ENCODE measurements at places on chromosomes 6 and 20.

- DNase-seq = no peak
These were observed 2.0 kb upstream of the SLC22A23 start for GRCh38 chr6:3458706-3459421.

GRCh38 chr6:119547024-119547423 lies 197.5 kb upstream of the MAN1A1 start:
- no peak for DNase-seq

DNA sequence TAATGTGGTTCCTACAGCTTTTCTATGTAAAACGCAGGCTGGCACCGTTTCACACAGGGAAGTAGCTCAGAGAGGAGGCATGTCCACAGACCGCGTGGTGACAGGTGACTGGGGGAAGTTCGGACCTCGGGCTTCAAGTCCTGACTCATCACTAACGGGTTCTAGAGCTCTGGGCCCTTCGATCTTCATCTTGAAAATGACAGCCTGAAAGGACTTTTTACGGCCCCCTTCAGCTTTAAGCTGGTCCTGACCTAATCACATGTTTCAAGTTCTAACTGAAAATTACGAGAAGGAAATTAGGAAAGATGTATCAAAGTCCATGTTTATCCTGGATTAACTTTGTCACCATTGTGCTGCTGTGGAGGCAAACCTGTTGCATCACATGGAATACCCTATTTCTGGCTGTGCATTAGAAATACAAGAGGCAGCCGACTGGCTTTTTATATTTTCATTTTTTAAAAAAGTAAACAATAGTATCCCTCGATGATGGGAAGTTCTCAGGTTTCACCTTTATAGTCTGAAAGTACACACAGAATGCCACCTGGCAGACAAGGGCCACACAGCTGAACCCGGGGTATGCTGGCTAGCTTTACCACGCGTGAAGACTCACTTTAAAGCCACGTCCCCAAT lies 2.0 kb downstream of the MAN1A1 start:
- no peak for DNase-seq

DNA sequence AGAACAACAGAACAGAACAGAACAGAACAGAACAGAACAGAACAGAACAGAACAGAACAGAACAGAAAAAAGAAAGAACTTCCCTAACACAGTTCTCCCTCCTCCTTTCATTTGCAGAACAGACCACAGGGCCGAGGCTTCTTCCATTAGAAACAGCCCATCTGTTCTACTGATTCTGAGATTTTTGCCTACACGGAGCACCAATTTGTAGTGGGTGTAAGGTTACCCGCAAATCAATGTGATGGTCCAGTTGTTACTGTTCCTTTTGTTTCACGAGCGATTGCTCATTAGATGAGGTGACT lies 734 bp upstream of the OGFRL1 start:
- DNase-seq = no peak

- no peak for DNase-seq
These were observed 558.4 kb upstream of the CDH4 start for GRCh38 chr20:60693496-60694133.

- no peak for DNase-seq
These were observed 133.3 kb downstream of the TFAP2C start for GRCh38 chr20:56762401-56762800.

DNA sequence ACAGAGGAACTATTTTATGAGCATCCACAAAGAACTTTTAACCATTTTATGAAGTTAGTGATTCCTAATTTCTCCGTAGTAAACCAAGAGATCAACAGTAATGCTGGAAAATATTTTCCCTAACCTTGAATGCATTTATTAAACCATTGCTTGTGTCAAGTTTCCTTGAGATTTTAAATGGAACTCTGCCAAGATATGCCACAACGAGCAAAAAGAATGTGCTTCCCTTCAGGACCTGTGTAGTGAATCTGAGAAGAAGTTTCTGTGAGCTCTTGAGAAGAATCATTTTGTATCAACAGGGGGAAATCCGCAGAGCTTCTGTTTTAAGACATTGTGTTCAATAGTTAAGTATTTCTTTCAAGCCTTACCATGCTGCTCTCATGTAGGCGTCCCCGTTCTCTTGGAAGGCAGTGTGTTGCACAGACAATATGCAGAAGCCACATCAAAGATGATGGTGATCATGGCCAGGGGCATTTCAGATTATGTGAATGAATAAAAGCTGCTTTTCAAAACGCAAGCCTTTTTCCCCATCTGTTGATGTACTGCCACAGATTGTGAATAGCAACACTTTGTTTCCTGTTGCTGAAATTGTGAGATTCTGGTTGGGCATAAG lies 439.8 kb downstream of the BMP2 start:
- DNase-seq = no peak

GRCh38 chr20:52852714-52853113 lies 119.4 kb upstream of the TSHZ2 start:
- DNase-seq = no peak

Measured in progenitor cell of endocrine pancreas (in vitro differentiated cells).